Endodermal cell (in vitro differentiated cells): ENCODE measurements at places on chromosomes 4 and X.
A peak's percentile ranks its signal among the peaks of the same experiment; 100 is the strongest.

DNA sequence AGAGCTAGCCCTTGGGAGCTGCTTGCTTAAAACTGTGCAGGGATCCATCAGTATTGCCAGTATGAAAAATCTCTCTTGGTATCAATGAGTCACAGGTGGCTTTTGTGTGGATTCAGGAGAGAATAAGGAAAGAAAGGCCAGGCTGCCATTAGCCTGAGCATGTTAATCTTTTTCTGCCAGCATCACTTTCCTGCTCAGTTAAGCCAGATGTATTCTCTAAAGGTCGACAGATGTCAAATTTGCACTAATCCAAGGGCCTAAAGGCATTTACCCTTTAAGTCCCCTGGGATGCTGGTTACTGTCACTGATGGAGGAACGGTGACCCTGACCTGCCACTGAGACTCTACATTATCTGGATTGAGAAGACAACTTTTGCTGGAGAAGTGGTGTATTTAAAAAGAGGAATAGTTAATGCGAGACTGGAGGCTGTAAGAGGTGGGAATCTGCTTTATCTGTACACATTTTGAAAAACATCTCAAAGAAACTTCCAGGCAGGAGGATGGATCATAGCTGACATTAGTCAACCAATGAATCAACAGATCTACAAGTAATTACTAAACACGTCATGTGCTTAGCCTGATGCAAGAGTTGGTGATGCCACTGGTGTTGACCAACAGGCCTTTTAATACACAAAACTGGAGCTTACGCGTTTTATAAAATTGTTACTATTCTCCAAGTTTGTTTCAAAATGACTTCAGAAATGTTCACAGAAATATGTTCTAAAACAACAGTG, 241.4 kb upstream of the ANXA3 start:
- no peak for DNase-seq

DNA sequence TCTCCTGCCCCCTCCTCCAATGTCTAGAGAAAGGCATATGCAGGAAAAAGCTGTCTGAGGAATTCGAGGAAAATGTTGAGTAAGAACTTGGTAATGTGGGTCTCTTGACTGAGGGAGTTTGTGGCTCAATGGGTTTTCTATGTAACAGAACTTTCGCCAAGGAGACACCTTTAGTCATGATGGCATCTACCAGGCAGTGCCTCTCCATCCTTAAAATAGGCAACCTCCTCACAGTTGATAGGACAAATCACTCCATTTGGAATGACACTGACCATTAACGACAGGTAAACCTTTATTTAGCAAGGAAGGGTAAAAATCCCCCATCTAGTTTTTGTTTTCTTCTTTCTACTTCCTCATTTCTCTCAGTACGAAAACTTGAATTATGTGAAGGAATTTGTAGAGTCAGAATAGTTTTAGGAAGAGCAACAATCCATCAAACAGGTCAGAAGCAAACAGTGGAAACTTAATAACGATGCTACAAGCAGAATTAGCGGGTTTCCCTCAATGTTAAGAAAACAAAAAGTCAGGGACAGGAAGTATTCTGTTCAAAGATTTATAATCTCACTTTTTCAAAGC, 2.7 kb downstream of the GSX2 start:
- no peak for DNase-seq

DNA sequence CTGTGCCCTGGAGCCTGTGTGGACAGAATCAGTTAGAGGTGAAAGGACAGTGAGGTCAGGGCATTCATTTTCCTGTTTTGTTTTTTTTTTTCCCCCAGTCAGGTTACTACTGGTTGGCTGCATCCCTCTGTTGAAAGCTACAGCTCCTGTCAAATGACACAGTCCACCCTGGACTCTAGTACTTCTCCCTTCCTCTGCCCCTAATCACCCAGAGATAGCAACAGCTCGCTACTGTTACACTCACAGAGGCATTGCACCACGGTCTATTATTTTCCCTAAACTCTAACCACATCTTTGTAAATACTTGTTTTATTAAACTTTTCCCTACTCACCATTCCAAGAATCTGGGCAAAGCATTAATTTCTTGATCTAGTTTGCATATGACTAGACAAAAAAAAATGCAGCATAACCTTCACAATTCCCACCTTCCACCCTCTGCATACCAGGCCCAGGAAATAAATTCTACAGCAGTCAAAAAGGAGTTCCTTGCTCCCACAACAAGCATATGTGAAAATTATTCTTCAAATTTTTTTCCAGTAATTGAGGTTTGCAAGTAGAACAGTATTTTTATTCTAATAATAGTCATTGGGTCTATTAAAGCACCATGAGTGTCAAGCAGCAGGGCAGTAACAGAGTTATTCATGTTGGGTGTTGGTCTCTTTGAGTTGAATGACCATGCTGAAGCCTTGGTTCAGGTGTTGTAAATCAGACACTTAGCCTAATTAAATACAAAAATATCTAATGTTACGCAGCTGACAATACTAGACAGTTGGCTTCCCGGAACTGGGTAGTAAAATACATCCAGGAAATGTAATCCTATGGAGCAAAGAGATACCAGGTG, 329.2 kb downstream of the INPP4B start:
- DNase-seq: no peak

GRCh38 chr4:73673286-73673685, 53.0 kb upstream of the RASSF6 start:
- no peak for DNase-seq

- no peak for DNase-seq
Measured at GRCh38 chr4:122540838-122541237, 80.0 kb downstream of the IL21 start.

GRCh38 chr4:75235359-75235951, 278.7 kb downstream of the RCHY1 start:
- DNase-seq: no peak

DNA sequence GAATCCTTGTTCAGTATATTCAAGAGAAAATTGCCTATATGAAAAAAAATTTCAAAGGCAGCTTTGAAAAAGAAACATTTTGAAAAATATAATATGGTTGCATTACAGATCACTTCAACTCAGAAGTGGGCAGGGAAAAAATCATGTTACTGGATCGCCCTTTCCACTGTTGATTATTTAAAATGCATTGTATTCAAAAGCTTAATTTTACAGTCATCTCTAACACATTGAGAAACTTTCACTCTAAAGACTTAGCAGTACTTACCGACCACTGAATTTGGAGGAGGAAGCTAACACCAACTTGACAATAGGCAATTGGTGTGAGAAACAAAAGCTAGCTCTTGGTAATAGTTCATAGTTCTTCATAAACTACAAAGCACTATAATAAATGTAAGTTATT, 101.9 kb downstream of the CEP135 start:
- no peak for DNase-seq

DNA sequence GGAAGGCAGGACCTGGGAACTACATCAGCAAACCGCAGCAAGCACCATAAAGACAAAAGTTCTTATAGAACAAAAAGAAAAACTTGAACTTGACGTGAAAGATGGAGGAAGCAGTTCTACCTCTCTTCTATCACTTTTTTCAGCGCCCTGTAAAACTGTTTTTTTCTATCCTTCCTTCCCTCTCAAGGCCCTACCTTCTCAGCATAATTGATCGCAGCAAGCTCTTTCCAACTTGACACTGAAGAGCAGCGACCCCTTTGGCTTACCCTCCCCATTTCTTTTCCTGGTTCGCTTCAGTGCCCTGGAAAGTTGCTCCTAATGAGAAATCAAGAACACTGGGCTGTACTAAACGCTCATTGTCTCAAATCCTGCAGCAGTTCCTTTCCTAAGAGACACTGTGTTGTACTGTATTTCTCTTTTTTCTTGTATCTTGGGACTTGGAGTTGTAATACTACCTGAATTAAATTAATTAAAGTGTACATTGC, 150.6 kb upstream of the SLC4A4 start:
- peak; percentile 70 for DNase-seq

DNA sequence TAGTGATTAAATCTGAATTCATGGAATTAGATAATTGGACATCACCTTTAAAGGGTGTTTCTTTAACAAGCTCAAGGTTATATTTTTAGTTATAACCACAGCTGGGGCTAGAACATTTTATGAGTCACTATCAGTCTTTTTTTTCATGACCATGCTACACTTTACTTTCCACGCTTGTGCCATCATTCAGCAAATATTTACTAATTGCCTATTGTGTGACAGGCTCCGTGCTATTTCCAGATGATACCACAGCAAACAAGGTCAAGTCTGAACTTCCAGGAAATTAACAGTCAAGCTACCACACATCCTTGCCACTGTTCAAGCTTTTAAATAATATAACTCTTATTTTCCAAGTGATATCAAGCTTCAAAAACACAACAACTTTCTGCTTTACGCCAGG, 16.5 kb downstream of the SPANXN3 start:
- no peak for DNase-seq

- DNase-seq: peak; percentile 73
Measured at GRCh38 chrX:13506574-13506973, 62.8 kb upstream of the EGFL6 start.

GRCh38 chr4:721261-722168, 15.9 kb downstream of the PCGF3 start:
- no peak for DNase-seq

GRCh38 chr4:2276581-2277325, 14.8 kb upstream of the MXD4 start:
- DNase-seq: no peak

GRCh38 chr4:81404741-81405140, 67.0 kb downstream of the RASGEF1B start:
- no peak for DNase-seq

DNA sequence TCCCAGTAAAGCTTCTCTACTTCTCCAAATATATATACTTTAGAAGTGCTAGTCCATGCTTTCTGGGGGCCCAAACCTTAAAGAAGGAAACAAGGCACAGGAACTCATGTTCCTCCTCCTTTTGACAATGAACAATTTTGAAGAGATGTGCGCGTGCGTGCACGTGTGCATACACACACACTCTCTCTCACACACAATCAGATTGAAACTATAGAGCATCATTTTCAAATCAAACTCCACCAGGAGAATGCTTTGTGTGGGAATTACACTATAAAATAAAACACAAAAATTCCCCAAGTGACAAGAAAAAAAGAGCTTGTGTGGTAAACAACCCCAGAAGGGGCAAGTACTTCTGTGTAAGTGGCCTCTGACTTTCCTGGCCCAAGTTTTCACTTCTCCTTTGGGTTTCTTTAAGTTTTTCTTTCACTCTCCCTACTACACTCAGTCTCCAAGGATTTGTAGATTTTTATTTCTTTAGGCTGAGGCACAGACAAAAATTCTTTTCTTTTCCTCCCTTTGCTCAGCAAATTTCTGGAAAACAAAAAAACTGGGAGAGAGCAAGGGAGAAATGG, 46.6 kb upstream of the SHISA3 start:
- DNase-seq: no peak

DNA sequence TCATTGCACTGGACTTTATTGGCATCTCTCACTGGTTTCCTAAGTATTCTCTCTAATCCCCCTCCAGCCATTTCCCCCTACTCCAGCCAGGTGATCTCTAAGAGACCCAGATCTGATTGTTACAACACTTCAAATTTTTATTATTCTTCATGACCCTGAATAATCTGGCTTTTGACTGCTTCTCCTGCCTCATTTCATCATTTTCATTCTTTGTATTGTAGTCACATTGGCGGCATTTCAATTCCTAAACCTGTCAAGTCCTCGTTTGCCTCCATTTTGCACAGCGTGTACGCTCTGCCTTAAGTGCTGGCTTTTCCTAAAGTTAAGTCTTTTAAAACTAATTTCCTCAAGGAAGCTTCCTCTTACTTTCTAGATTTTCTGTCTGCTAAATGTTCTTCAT, 31.6 kb downstream of the UBE2K start:
- DNase-seq: no peak

GRCh38 chr4:74325886-74326285, 17.6 kb downstream of the EPGN start:
- DNase-seq: no peak

GRCh38 chr4:25663781-25664180, 8.1 kb downstream of the SLC34A2 start:
- no peak for DNase-seq

DNA sequence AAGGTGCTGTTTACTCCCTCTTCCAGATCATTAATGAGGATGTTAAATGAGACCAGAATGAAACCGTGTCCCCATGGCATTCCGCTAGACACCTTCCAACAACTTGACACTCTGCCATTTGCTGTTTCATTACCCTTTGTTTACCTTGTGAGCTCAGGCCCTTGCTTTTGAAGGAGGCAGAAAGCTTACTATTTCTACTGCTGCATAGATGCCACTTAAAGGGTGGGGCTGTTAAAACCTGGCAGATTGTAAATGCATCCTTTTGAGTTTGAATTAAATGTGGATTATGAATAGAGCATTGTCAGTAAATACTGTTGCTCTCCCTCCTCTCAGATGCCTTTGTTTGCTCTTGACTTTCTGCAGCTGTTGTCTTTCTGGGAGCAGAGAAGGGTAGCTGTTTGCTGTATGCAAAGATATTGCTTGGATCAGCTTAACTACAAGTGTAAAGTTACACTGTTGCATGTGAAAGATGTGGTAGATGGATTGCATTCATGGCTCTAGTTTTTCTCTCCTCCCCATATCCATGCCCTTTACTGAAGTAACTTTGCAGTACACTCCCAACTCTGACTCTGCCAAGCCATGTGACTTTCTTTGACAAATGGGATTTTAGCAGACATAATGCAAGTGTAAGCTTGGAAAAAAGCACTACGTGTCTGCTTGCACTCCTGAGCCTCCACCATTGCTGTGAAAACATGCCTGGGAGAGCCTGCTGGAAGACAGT, 75.0 kb upstream of the DHX15 start:
- DNase-seq: peak; percentile 49

- DNase-seq: no peak
Measured at GRCh38 chr4:90171491-90171890, 44.3 kb downstream of the CCSER1 start.

DNA sequence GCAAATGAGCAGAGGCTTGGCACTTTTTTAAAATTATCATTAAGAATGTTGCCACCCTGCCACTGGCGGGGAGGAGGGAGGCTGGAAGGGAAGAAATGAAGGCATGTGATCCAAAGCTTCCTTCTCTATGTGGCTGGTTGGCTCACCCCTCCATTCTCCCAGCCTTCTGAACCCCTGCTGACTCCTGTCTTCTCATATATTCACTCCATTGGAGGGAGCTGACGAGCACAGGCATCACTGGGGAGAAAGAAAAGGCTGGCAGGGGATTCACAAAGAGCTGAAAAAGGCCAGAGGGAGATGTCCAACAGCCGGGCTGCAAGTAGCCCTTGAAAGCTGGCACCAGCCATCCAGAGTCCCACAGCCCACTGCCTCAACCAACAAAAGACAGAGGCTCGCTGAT, 495.6 kb downstream of the BCOR start:
- no peak for DNase-seq

GRCh38 chrX:39170464-39170863, 369.2 kb downstream of the MID1IP1 start:
- DNase-seq: no peak

DNA sequence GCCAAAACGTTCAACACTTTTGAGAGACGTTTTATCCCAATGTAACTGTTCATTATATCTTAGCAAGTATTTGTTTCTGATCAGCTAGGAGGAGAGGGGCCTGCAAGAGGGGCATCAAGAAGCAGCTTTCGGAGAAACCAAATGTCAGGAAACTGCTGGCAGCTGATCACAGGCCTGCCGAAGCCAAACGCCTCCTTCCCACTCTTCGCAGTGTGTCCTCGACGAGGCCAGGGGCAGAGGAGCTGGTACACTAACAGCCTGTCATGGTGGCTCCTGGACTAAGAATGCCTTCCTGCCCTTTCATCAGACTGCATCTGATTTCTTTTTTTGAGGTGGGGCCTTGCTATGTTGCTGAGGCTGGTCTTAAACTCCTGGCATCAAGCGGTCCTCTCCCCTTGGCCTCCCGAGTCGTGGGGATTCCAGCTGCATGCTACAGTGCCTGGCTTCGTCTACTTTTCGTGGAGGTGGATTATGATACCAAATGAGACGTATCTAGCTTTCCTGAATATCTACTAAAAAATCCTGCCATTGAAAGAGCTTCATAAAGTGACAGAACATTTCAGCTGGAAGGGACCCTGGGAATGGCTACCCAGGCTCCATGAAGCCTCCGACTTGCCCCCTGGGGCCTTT, 134.8 kb downstream of the AFAP1 start:
- DNase-seq: peak; percentile 50
